Cardiac muscle cell (in vitro differentiated cells and primary cell): ENCODE measurements at places on chromosomes 4 and X.

- no peak overlapping the region for H3K27ac ChIP-seq
- H3K4me3 ChIP-seq = no peak overlapping the region
- no peak for DNase-seq
Measured at GRCh38 chrX:124455966-124456365, 109.6 kb downstream of the SH2D1A start.

- H3K27ac ChIP-seq = no peak overlapping the region
- DNase-seq = no peak
- H3K4me3 ChIP-seq = no peak overlapping the region
- no peaks in the 10 kb centered on the region for H3K36me3 ChIP-seq
Measured at GRCh38 chrX:87064502-87064901, 453.1 kb upstream of the KLHL4 start.

DNA sequence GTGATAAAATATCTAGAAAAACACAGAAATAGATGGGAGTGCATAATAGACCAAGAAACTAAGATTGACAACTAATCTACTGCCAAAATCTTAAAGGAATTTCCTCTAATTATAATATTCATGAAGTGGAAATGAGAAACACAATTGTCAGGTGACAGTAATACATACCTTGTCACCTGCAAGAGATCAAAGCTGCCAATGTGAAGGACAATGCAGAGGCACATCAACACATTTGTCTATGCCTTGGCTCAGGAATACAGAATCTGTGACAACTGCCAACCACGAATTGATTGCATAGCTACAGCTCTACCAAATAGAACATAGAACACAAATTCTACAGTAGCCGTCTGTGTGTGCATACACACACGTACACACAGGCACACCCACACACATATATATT lies 295.7 kb downstream of the PPARGC1A start:
- no peaks in the 10 kb centered on the region for H3K27me3 ChIP-seq
- no peaks in the 10 kb centered on the region for H3K36me3 ChIP-seq
- no peaks in the 10 kb centered on the region for H3K4me1 ChIP-seq
- H3K4me3 ChIP-seq = no peak overlapping the region

GRCh38 chrX:46036508-46036907 lies 508.7 kb downstream of the ZNF674 start:
- H3K36me3 ChIP-seq = no peaks in the 10 kb centered on the region
- no peaks in the 10 kb centered on the region for H3K4me1 ChIP-seq
- no peak for DNase-seq
- no peaks in the 10 kb centered on the region for H3K27me3 ChIP-seq

- H3K27ac ChIP-seq = no peak overlapping the region
- no peaks in the 10 kb centered on the region for H3K27me3 ChIP-seq
- no peak for DNase-seq
- no peak overlapping the region for H3K4me3 ChIP-seq
- H3K36me3 ChIP-seq = no peaks in the 10 kb centered on the region
Measured at GRCh38 chr4:152509595-152510225, 26.2 kb downstream of the FBXW7 start.

- no peak for DNase-seq
- H3K4me3 ChIP-seq = no peak overlapping the region
- H3K36me3 ChIP-seq = no peaks in the 10 kb centered on the region
- no peak overlapping the region for H3K27ac ChIP-seq
- peaks cover 10% of the 10 kb centered on the region for H3K4me1 ChIP-seq
Measured at GRCh38 chr4:25847329-25847728, 15.5 kb downstream of the SEL1L3 start.

DNA sequence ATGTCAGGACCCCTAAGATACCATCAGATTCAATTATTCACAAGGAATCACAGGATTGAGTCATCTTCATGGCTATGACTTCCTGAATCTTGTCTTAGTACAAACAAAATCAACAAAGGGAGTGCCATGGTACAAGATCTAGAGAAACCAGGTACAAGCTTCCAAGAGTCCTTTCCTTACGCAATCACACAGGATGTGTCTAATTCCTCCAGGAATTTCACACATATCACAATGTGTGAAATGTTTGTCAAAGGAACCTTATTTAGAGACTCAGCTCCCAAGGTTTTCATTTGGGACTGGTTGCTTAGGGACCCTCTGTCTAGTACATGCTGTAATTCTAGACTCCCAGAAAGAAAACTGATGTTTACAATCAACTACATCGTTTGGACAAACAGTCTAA lies 83.0 kb downstream of the MAB21L2 start:
- DNase-seq = no peak
- no peak overlapping the region for H3K27ac ChIP-seq
- no peaks in the 10 kb centered on the region for H3K36me3 ChIP-seq
- H3K4me1 ChIP-seq = no peaks in the 10 kb centered on the region
- no peak overlapping the region for H3K4me3 ChIP-seq

- H3K27ac ChIP-seq = no peak overlapping the region
- H3K4me3 ChIP-seq = no peak overlapping the region
- H3K4me1 ChIP-seq = no peaks in the 10 kb centered on the region
- H3K36me3 ChIP-seq = no peaks in the 10 kb centered on the region
Measured at GRCh38 chrX:37347420-37347819, 1.7 kb upstream of the PRRG1 start.

DNA sequence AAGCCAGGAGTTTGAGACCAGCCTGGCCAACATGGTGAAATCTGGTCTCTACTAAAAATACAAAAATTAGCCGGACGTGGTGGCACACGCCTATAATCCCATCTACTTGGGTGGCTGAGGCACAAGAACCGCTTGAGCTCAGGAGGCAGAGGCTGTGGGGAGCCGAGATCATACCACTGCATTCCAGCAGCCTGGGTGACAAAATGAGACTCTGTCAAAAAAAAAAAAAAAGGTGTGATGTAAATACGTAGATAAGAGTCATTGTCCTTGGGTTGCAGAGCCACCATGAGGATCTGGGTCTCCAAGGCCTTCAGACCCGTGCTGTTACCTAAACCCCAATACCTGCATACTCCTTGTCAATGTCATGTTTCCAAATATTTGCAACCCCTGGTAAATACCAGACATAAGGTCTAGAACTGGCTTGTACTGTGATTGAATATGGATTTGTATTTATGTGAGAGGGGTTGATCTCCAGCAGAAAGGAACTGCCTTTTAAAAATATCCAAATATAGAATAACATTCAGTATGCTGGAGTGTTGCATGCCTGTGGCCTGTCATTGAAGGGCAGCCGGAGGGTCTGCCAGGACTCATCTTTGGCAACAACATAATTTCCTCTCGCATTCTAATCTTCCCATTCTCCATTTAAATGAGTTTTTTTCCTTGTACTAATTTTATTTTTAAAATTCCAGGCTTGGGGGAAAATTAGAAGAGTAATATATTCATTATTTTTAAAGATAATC lies 40.4 kb downstream of the ATXN3L start:
- DNase-seq = no peak
- no peak overlapping the region for H3K4me3 ChIP-seq
- H3K36me3 ChIP-seq = no peaks in the 10 kb centered on the region

DNA sequence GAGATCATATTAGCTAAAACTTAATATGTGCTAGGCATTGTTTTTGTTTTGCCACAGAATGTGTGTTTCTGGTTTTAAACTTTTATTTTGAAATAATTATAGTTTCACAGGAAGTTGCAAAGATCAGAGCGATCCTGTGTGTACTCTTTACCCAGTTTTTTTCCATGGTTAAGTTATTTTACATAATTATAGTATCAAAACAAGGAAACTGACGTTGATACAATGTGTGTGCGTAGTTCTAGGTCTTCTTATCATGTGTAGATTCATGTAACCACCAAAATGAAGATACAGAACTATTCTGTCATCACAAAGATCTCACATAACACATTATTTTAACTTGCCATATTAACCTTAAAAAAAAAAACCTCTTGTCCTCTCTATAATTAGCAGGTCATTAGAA lies 69.2 kb downstream of the BLTP1 start:
- no peaks in the 10 kb centered on the region for H3K27me3 ChIP-seq
- no peak for DNase-seq
- peaks cover 8% of the 10 kb centered on the region for H3K4me1 ChIP-seq
- no peak overlapping the region for H3K27ac ChIP-seq
- peaks cover 19% of the 10 kb centered on the region for H3K36me3 ChIP-seq
- H3K4me3 ChIP-seq = no peak overlapping the region

DNA sequence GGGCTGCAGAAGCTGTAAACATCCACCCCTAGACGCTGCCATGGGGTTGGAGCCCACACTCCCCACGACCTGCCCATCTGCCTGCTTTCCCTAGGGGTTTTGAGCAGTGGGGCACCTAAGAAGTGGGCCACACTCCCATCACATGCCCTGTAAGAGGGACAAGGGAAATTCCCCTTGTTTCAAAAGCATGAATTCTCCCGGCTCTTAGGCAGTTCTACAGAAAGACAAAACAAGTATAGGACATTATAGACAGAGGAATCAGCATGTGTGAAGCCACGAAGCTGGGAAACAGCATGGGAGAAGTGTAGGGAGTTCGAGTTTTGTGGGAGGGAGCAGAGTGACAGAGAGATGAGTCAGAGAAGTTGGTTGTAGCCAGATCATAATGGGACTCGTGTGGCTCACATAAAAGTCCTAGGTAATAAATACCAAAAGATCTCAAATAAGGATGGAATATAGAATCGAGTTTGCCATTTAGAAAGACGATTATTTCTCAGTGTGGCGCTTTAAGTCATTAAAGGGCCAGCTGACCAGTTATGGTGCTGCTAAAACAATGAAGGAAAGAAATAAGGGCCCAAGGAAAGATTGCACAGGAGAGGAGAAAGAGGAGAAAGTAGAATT lies 23.9 kb downstream of the APOO start:
- H3K4me1 ChIP-seq = no peaks in the 10 kb centered on the region
- no peaks in the 10 kb centered on the region for H3K36me3 ChIP-seq
- no peak for DNase-seq
- peak overlapping the region; percentile 19 for H3K27ac ChIP-seq

DNA sequence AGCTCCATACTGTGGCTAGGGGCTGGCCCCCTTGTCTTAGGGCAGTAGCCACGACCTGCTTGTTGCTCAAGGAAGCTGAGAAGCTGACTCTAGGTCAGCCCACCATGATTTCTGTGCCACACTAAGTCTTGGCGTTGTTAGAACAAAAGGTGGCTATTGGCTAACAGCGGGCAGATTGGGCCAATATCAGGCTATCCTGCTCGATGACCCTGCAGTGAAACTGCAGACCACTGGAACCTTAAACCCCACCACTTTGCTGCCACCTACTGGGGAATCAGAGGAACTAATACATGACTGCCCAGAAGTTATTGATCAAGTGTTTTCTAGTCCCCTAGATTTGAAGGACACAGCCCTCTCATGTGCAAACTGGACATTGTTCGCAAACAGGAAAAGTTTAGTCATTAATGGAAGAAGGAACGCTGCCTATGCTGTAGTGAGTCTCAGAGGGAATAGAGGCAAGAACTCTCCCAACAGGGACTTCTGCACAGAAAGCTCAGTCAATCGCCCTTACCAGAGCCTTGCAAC lies 17.0 kb upstream of the PAPSS1 start:
- no peak overlapping the region for H3K4me3 ChIP-seq
- peak; percentile 74 for DNase-seq

DNA sequence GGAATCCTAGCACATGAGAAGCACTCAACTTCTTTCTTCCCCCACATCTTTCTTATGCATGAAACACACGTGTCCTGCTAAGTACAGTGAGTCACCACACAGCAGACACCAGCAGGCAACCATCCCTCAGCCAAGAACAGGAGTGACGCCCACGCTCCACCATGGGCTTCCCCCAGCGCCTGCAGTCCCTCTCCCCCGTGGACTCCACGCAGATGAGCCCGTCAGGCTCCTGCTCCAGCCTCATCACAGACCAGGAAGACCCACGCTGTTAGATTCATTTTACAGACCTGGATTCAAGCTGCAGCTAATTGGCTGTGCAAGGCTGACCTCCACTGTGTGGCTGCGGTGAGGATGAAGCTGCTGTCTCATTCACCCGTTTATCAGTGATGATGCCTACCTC lies 16.7 kb downstream of the HMX1 start:
- H3K4me3 ChIP-seq = no peak overlapping the region
- H3K36me3 ChIP-seq = no peaks in the 10 kb centered on the region
- no peak overlapping the region for H3K27ac ChIP-seq
- no peaks in the 10 kb centered on the region for H3K4me1 ChIP-seq

DNA sequence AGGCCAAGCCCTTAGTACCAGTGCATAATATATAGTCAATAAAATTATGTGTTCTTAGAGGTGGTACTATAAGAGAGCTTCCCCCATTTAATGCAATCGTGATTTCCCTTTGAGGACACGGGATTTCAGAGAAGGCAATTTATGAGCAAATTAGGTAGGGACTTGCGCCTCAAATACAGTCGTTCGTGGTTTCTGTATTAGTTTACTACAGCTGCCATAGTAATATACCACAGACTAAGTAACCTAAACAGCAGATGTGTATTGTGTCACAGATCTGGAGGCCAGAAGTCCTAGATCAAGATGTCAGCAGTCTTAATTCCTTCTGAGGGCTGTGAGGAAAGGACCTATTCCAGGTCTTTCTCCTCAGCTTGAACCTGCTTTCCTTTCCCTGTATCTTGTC lies 1.5 kb upstream of the PUDP start:
- DNase-seq = no peak
- peaks cover 2% of the 10 kb centered on the region for H3K4me1 ChIP-seq
- no peaks in the 10 kb centered on the region for H3K36me3 ChIP-seq
- H3K4me3 ChIP-seq = no peak overlapping the region

GRCh38 chr4:14596904-14597303 lies 405.4 kb upstream of the CPEB2 start:
- DNase-seq = no peak
- H3K36me3 ChIP-seq = no peaks in the 10 kb centered on the region
- H3K4me1 ChIP-seq = no peaks in the 10 kb centered on the region
- H3K4me3 ChIP-seq = no peak overlapping the region

DNA sequence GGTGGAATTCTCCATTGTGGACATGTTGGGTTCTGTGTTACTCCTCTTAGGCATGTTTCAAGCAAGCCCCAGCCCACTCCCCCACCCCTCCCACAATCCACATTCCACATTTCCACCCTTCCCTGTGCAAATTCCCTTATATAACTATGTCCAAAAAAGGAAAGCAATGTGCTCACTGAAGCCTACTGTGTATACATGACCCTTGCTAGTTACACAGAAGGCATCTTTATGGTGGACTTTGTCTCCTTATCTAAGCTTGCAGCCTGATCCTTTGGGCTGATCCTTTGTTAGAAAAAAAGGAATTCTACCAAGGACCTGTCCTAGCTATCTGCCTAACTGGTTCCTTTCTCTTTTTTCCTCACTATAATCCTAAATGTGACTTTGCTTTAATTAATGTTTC lies 796.8 kb downstream of the NLGN4X start:
- no peak overlapping the region for H3K27ac ChIP-seq
- H3K4me3 ChIP-seq = no peak overlapping the region
- no peak for DNase-seq
- no peaks in the 10 kb centered on the region for H3K36me3 ChIP-seq
- no peaks in the 10 kb centered on the region for H3K4me1 ChIP-seq

DNA sequence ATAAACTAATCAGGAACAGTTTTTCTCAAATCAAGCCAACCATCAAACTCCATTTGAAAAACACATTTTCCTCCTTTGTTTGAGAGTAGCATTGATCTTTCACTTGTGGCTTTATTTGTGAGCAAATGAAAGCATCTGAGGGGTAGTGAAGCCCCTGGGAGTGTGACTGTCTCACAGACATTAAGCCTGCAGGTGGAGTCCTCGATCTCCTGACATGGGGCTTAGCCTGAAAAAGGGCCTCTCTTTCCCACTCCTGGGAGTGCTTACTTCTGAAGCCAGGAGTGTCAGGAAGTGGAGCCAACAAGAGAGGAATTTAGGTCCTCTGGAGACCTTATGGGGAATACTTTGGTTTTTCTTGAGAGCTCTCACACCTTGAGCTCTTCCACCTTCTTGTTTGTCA lies 158.2 kb upstream of the SFRP2 start:
- H3K4me3 ChIP-seq = no peak overlapping the region
- H3K27ac ChIP-seq = no peak overlapping the region
- no peaks in the 10 kb centered on the region for H3K4me1 ChIP-seq
- no peaks in the 10 kb centered on the region for H3K27me3 ChIP-seq
- DNase-seq = no peak
- no peaks in the 10 kb centered on the region for H3K36me3 ChIP-seq
